NCI-H1930 (cell line): ENCODE measurements at places on chromosomes 2 and 18.

GRCh38 chr18:23067236-23067635 is 68.0 kb upstream of the CABLES1 start:
- DNase-seq = no peak

GRCh38 chr18:74190086-74190485 is 41.8 kb downstream of the TIMM21 start:
- no peak for DNase-seq

DNA sequence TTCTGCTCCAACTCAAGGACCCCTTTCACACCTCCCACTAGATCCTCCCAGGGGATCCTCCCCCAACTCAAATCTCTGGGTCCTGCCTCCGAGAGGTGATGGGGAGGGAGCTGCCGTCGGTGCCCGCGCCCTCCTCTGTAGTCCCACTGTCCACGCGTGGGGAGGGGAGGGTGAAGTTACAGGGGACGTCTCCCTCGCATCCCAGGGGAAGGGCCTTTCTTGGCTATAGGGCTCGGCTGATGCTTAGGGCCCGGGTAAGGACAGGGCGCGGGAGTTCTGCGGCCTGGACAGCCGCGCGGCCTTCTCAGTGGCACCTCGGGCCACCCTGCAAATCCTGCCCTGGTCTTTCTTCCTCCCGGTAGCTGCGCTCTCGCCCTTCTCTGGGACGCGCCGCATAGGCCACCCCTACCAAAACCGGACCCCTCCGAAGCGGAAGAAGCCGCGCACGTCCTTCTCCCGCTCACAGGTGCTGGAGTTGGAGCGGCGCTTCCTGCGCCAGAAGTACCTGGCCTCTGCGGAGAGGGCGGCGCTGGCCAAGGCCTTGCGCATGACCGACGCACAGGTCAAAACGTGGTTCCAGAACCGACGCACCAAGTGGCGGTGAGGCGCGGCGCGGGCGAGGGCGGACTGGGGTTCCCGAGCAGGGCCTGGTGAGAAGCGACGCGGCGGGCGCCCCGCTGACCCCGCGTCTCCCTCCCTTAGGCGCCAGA is 1.2 kb downstream of the TLX2 start:
- no peak for DNase-seq

GRCh38 chr2:160942476-160943142 is 217.6 kb upstream of the TANK start:
- DNase-seq = no peak

GRCh38 chr2:72271766-72272641 is 124.3 kb upstream of the CYP26B1 start:
- no peak for DNase-seq

- DNase-seq = peak; percentile 20
Observed at GRCh38 chr2:72915907-72916742, 1.2 kb upstream of the EMX1 start.

DNA sequence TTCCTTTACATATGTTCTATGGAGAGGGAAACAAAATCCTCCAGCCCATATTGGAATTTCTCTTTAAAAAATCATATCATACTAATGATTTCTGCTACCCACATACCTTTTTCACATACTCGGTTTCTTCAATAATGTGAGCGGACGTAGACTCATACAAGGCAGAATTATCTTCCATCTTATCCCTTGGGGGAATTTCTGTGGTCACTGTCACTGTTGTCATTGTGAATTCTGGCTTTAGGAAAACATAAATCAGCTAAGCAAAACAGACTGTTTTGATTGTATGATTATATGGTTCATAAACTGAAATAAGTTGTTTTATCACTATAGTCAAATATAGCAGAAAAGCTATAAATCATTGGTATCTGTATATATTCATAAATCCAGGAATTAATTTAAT is 16.7 kb downstream of the CCDC68 start:
- no peak for DNase-seq

GRCh38 chr2:240948905-240949790 is 43.0 kb downstream of the CROCC2 start:
- no peak for DNase-seq

- DNase-seq = no peak
Observed at GRCh38 chr2:30994227-30995056, 143.8 kb downstream of the GALNT14 start.

DNA sequence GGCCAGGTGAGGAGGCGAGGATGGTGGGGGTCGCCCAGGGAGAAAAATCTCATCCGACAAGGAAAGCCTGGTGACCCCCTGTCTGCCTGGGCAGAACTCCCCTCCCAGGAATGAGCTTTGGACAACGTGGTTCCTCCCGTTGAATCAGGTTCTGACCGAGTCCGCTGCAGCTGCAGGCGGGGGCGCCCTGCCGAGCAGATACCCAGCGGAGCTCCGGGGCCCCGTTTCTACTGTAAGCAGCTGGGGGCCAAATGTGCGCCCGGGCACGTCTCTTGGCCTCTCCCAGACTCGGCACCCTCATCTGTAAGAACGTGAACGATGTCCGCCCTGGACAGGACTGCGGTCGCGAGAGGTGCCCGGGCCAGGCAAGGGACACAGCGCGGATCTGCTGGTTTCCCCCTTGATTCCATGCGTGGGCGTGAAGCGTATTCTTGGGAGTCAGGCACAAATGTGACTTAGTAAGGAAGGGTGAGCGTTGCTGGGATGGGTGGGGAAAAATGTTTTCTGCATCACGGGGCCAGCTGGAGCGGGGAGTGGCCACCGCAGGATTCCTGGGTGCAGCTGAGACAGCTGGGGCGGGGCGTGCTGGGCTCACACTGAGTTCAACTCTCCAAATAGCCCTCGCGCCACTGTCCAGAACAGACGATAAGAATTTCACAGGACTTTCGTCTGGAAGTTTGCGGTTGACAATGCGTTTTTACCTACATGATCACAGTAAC is 20.2 kb upstream of the TUBB6 start:
- no peak for DNase-seq

GRCh38 chr2:23157812-23158211 is 227.2 kb upstream of the KLHL29 start:
- no peak for DNase-seq

- no peak for DNase-seq
Observed at GRCh38 chr2:158600155-158600802, 143.5 kb downstream of the PKP4 start.

- no peak for DNase-seq
Observed at GRCh38 chr2:11813951-11814350, 67.5 kb downstream of the LPIN1 start.

DNA sequence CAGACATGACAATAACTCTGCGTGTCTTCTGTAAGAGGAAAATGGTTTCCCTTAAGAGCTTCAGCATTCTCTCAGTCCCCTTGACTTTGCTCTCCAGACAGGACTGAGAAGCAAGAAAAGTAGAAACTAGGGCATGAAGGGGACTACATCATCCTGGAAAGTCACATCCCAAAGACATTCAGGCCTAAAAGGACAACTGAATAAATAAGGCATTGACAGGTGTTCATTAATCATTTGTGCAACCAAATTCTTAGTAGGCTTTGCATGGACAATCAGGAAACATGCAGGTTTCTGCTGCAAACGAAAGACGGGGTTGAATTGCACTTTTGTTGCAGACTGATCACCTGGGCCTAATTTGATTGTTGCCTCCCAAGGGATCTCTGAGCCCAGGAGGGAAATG is 1.2 kb upstream of the SGPP2 start:
- no peak for DNase-seq

- DNase-seq = no peak
Observed at GRCh38 chr18:76857476-76857875, 35.1 kb downstream of the ZNF236 start.

DNA sequence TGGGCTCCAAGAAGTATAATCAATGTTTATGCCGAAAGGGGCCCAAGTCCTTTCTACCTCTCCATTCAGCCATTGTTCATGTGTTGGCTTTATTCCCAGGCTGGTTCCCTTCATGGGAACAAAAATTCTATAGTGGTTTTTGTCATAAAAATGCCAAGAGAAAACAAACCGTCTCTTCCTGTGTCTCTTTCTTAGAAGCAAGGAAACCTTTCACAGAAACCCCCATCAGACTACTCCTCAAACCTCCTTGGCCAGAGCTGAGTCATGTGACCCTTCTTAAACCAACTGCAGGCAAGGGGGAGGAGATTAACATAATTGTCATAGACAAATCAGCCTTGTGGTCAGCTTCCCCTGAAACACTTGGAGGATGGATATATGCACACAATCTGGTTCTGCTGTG is 75.1 kb upstream of the TANK start:
- no peak for DNase-seq

DNA sequence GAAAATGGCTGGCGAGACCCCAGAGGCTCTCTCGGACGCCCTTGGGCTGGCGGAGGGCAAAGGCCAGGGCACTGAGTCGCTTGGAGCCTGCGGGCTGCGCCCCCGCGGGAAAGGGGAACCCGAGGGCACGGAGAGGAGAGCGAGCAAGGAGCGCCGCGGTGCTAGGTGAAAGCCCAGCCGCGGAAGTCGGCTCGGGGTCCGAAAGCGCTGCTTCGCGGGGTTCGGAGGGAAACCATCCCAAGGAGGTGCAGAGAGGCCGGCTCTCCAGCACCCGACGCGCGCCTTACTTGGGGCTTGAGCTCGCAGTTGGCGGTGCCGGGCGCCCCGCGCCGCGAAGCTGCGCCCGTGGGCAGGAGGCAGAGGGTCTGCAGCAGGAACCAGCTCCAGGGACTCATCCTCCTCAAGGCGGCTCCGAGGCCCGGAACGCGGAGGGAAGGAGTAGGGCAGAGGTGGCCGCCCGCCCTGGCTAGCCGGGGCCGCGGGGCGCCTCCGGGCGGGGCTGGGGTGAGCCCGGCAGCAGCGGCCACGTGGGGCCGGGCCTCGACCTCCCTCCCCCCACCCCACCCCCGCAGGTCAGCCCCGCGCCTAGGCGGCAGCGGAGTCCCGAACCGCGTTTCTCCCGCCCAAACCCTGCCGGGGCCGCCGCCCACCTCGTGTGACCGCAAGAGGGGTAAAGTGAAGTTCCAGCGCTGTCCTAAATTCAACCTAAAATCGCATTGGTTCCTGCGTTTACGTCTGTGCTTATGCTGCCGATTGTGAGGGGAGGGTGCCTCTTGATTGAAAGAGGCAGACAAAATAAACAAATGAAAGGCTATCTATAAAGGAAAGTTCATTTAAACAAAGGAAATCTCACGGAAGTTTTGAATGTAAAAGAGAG is at the start of gene TRABD2A:
Gene TRABD2A, minus strand, starts transcription at position 440 of the 877 bp plus-strand sequence. Its CDS starts 45 bp downstream, at position 395.
- no peak for DNase-seq

- DNase-seq = no peak
Observed at GRCh38 chr2:12057436-12058166, 311.2 kb downstream of the LPIN1 start.

DNA sequence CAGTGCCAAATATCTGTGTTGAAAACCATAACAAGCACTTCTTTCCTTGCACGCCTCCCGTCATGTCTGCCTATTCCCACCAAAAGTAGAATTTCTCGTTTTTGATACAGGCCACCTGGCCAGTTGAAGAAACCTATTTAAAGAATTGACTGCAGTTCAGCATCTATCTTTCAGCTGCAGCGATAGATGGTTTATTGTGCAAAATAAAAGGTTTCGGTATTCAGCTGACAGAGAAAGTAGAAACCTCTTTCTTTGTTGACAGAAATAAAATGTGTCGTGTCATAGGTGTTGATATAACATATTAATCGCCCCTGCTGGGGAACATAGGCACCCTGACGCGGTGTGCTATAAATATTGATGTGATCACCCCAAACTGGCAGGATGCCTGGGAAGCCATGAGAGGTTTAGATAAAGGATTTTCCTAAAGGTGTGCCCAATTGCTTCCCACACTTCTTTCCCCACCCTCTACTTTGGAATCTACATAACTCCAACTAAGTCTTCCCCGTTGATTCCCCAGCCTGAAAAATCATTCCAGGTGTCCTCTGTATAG is 570.4 kb downstream of the CCDC85A start:
- no peak for DNase-seq

DNA sequence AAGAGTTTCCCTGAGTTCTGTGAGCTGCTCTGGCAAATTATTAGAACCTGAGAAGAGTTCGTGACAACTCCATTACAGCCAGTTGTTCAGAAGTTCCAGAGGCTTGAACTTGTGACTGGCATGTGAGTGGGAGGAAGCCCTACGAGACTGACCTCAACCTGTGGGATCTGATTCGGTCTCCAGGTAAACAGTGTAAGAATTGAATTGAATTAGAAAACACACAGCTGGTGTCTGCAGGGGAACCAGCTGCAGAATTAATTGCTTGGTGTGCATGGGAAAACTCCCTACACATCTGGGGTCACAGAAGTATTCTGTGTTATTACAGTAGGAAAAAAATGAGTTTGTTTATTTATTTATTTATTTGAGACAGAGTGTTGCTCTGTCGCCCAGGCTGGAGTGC is 14.0 kb upstream of the ITSN2 start:
- no peak for DNase-seq

- DNase-seq = peak; percentile 30
Observed at GRCh38 chr18:48475635-48476549, 62.9 kb upstream of the CTIF start.

DNA sequence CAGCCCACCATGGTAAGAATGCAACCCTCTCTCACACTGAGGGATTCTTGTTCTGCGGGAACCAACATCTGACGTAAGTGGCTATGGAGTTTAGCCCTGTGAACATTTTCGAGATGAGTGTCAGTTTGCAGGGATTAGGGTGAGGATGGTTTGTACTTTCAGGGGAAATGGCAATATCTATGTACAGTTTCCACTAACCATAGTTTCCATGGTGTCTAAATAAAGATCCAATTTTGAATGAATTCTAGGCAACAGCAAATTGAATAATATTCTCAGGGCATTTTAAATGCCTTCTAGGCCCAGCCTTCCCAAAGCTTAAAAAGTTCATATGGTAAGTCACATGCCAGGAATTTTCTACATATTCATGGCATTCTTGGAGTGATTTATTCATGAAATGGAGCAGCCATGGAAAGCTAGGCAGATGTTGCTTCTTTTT is 105.4 kb upstream of the MMADHC start:
- no peak for DNase-seq

DNA sequence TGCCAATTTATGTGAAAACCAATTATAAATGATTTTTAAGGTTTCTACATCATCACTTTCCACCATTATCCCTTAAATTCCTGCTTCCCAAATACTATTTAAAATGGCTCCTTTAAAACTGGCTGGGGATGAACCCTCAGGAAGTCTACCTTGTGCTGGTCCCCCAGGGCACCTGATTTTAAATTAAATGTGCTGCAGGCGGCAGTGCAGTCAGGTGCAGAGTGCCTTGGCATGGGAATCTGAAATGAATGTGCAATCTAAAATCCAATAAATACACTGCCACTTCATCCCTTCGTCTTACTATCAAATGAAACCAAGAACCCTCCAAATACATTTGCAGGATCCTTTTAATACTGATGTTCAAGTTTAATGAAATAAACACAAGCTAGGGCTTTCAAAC is 61.8 kb downstream of the C2orf76 start:
- DNase-seq = no peak

DNA sequence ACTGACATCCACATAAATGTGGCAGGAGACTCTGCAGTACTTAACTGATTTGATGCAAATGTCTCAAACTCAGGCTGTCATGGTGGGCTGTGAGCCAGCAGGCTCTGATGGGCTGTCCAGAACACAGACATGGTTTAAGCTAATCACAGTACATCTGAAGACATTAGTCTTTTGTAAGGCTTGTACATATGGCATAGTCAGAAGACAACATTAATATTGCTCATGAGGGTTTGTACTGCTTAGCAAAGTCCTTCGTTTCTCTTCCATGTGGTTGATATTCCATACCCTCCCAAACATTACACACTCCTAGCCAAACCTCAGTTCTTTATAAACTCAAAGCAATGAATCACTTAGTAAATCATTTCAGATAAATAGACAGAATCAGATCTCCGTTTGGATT is 330.6 kb downstream of the RND3 start:
- DNase-seq = no peak

GRCh38 chr2:117691595-117691994 is 122.9 kb upstream of the DDX18 start:
- DNase-seq = no peak

GRCh38 chr2:105791229-105791628 is 46.5 kb downstream of the NCK2 start:
- no peak for DNase-seq

- DNase-seq = no peak
Observed at GRCh38 chr2:40803900-40804299, 352.0 kb upstream of the SLC8A1 start.
